Activated T-helper 1 cell treated with anti-CD3 and anti-CD28 coated beads, Interleukin-2, amount 50 U/mL, for 16 hours (primary cell): ENCODE measurements at places on chromosomes 6 and 20.

- DNase-seq = no peak
These were observed 2.1 kb downstream of the KHDRBS2 start for GRCh38 chr6:62283796-62284411.

DNA sequence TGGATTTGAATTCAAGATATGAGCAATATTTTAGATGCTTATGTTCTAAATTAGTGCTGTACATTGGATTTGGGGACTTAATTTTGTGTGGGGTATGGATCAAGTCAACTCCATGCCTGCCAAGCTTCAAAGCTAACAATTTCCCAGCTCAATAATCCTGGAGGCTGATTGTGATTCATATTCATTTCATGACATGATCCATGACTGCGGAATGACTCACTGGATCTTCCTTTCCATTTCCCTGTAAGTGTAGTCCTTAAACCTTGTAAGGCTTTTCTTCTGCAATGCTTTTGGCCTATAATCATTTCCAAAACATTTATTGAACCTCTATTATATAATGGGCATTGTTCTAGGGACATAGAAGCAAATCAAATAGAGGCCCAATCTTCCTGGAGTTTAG, 44.7 kb upstream of the CCN2 start:
- DNase-seq = no peak

- no peak for DNase-seq
These were observed 108.7 kb upstream of the TMEM170B start for GRCh38 chr6:11428895-11429294.

GRCh38 chr20:21028921-21029320, 77.2 kb downstream of the LINC00237 start:
- no peak for DNase-seq

GRCh38 chr6:1825926-1826325, 216.2 kb downstream of the FOXC1 start:
- no peak for DNase-seq

GRCh38 chr6:16286151-16286522, 47.8 kb downstream of the GMPR start:
- no peak for DNase-seq

DNA sequence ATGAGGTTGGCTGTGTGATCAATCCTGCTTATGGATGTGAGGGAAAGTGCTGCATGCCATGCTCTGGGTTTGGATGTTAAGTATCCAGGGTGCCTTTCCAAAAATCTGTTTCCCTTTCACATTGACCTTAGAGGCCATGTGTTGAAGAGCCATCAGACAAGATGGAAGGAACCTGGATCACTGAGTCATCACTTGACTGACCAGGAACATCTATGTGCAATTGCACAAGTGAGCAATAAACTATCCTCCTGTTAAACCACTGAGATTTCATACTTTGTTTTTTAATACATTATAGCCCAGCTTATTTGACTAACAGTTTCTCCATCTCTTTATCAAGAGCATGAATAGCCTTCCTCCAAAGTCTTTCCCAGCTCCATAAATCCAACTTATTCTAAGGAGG, 17.8 kb upstream of the TMEM14A start:
- DNase-seq = no peak

- no peak for DNase-seq
These were observed 53.4 kb upstream of the RNF24 start for GRCh38 chr20:4068708-4069107.

GRCh38 chr6:122068291-122068769, 331.1 kb upstream of the HSF2 start:
- no peak for DNase-seq

- no peak for DNase-seq
These were observed 147.9 kb downstream of the VEGFA start for GRCh38 chr6:43917878-43918382.

DNA sequence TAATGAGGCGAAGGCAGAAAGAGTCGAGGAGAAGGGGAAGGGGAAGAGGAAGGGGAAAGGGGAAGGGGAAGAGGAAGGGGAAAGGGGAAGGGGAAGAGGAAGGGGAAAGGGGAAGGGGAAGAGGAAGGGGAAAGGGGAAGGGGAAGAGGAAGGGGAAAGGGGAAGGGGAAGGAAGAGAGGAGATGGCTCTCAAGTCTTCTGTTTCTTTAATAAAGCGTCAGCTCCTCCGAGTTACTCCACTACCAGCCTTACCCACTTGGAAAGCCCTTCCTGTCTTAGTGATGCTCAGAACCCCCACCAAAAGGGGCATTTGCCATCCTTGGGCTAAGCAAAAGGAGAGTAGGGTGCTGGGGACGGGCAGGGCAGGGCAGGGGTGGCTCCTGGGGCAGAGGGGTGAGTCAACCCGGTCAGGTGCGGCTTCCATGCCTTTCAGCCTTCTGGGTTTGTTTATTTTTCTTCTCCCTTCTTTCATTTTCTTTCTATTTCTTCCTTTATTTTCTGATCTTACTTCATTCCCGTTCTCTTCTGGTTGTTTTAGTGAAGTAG, 476 bp upstream of the CLIC5 start:
- DNase-seq = no peak

- DNase-seq = no peak
These were observed 21.6 kb upstream of the FKBP5 start for GRCh38 chr6:35710241-35710847.

- no peak for DNase-seq
These were observed 189.0 kb downstream of the LRFN2 start for GRCh38 chr6:40398034-40398691.

DNA sequence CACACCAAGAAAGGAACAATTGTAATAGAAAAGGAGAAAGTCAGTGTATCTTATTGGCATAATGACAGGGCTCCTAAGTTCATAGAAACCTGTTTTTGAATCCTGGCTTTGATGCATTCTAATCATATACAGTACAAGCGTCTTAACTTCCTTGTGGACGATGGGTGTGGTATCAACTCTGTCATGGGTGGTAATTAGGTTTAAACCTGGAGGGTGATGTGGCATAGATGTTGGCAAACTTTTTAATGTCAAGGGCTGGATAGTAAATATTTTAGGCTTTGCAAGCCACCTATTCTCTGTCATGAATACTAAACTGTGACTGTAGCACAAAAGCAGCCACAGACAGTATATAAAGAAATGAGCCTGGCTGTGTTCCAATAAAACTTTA, 138.7 kb upstream of the EDN1 start:
- DNase-seq = no peak
